ENCODE measurements at places on chromosomes 4 and X.

DNA sequence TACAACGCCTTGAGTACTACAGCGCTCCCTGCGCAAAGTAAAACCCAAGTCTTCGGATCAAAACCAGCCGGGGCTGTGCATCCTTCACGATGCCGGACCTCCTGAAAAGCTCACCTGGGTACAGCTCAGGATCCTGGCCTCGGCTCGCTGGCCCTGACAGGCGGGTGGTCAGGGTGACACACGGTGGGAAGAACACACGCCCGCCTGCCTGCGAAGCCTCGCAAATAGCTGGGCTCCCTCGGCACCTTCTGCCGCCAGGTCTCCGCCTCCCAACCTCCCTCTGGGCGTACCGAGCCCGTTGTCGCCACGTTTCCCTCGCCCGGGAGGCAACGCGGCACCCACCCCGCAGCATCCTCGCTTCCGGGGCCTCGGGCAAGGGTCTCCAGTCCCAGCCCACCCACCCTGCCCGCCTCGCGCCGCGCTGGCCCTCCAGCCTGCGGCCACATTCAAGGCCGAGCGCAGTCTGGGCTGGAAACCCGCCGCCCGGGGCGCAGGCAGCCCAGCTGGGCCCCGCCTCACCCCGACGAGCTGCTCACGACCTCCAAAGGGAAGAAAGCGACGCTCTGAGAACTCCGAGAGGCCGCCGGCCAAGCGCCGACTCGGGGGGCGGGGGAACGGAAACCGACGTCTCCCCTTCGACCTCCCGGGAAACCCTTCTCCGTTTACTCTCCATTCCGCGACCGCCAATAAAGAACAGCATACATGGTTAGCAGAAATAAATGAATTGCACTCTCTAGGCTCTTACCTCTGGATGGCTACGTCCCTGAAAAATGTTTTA, 511 bp downstream of the PPM1K start:
- peak; percentile 42 for DNase-seq

DNA sequence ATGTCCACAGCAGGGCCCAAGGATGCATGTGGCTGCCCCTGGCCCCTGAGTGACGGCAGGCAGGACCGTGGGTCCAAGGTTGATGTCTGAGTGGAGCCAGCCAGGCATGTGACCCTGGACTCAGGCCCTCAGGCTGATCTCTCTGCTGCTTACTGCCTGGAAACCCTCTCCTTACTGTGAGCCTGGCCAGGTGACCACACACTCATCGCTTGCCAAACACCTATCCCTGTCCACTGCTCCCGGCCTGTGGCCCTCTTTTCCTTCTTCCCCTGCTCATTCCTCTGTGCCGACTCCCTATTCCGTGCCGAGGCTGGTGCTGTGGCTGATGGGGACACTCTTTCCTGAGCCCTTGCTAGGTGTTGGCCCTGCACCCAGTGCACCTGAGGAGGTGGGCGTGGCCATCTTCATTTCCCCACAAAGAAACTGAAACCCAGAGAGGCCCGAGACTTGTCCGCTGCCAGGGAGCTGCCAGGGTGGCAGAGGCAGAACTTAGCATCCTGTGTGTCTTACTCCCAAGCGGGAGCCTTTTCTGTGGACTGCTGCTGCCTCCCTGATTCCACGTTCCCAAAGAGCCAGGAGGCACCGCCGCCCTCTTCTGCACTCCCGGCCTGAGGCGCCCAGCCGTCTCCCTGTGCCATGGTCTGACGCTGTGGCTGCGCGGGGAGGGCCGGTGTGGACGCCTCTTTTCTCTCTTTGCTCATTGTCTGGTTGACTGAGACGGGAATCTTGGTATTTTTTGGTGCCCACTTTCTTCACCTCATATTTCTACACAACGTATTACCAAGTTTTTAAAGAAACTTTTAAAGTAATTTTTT, 11.2 kb upstream of the RNF4 start:
- DNase-seq: no peak

- DNase-seq: no peak
Observed at GRCh38 chrX:19332983-19333382, 10.7 kb upstream of the PDHA1 start.

DNA sequence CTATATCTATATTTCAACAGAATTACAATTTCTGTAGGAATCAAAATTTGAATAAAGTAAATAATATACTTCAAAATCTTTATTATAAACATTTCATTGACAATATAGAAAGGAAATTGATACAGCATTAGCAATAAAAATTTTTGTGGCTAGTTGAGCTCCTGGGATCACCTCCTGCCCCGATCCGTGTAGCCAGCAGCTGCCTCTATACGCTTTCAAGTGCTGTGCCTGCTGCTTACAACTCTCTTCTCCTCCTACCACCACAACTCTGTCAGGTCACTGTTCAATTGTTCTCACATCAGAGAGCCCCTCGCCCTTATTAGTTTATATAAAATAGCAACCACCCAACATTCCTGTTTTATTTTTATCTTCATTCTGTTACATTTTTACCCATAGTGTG, 27.6 kb downstream of the INPP4B start:
- no peak for DNase-seq

DNA sequence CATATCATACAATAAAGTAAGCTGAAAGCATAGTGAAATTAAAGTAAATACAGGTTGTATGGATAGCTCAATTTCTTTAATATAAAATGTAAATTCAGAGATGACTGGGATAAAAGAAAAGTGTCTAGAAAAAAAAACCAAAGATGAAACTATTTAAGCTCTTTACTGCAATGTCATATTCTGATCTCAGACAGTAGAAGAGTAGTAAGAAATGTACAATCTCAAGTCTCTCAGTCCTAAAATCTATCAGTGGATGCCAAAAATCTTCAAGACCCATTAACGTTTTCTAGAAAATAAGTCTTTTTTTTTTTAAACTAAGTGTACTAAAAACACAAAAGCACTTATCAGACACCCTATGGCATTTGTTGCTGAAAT, 13.8 kb downstream of the MGARP start:
- DNase-seq: no peak

DNA sequence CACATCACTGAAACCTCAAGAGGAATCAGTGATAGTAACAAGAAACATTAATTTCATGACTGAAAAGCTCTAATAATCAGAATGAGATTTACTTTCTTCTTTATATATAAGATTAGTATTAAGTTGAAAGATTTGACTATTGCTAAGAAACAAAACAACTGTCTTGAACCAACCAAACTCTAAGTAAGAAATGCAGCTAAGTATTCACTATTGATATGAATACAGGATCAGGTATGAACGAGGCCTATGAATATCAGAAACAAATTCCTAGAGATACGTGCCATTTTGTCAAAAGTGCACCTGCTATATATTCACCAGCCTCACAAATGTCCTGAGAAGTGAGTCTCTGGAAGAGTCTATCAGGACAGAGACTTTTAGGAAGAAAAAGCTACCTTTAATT, 32.1 kb downstream of the GATB start:
- no peak for DNase-seq

DNA sequence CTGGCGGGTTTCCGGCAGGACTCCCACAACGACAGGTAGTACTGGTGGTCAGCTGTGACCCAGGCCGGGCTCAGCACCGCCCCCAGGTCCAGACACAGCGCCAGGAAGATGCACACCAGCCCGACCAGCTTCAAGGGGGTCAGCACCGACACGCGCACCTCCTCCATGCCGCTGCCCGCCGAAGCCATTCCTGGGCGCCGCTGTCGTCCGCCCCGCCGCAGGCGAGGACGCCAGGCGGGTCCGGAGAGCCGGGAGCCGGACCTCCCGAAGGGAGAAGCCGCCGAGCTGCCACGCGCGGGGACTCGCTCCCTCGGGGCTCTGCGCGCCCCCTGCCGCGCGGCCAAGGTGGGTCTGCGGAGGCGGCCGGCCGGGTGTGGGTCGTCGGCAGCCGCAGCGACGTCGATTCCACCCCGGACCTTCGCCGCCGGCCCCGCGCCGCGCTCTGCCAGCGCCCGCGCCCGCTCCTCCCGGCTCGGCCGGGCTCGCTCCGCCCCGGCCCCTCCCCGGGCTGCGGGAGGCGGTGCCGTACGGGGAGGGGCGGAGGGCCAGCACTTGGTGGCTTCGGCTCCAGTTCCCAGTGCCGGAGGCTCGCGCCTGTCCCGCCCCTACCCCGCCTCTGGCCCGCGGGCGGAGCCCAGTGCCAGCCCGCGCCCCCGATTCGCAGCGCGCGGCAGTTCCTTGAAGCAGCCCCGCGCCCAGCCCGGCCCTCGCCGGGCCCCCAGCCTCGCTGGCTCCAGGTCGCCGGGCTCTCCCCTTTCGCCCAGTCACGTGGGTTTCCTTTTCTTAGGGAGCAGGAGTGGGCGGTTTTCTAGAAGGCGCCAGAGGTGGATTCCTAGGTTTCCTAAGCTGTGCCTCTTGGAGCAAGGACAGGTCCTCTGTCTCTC, at the start of gene TMEM47:
Gene TMEM47, minus strand, starts transcription at position 444 of the 884 bp plus-strand sequence. Its CDS starts 256 bp downstream, at position 188.
- DNase-seq: no peak

DNA sequence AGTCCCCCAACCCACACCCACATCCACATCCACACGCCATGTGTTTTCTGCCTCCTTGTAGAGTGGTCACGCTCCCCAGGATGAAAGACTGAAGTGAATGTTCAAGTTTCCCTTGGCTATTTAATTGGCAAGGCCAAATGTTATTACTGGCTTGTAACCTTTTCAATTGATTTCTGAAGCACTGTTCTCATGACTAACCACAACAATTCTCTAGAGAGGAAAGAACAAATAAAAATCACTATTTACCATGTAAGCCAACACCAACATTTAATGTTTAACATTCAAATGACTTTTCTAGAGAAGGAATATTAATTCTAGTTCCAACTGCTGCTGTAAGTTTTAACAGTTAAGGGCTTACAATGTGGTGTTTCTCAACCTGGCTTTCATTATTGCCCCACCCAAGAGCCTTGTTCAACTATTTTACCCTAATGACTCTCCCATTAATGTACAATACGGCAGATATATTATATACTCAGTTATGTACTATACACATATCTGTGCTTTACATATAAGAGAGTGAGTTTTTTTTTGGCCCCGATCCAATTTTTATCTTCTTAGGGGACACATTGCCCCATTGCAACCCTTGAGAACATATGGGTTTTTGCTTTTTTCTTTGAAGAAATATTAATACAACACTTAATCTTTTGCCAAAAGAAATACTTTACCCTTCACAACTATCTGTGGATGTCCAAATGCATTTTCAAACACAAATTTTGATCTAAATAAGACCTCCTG, 46.5 kb downstream of the RELL1 start:
- DNase-seq: no peak

DNA sequence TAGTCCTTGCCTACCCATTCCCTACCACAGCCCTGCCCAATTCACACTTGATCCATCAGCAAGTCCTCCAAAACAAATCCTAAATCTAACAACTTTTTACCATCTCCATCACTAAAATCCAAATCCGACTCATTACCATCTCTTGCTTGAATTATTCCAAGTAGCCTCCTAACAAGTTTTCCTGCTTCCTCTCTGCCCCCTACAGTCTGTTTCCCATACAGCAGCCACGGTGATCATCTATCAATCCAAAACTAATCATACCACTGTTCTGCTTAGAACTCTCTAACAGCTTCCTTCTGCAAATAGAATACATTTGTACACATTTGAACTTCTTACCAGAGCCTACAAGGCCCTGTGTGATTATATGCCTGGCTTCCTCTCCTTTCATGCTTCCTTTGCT, 133.0 kb downstream of the SHROOM4 start:
- no peak for DNase-seq

DNA sequence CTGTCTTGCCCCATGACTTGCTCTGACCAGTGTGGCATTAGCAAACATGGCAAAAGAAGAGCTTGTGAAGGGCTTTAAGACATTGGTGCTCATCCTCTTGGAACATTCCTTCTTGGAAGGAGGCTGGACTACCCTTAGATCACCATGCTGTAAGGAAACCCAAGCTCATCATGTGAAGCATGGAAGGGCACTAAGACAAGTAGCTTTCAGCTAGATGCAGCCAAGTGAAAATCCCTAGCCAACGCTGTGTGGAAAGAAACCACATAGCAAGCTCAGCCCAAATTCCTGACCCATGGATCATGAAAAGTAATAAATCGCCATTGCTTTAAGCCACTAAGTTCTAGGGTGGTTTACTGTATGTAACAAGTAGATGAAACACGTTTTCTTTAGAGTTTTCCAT, 12.4 kb upstream of the PACRGL start:
- no peak for DNase-seq

DNA sequence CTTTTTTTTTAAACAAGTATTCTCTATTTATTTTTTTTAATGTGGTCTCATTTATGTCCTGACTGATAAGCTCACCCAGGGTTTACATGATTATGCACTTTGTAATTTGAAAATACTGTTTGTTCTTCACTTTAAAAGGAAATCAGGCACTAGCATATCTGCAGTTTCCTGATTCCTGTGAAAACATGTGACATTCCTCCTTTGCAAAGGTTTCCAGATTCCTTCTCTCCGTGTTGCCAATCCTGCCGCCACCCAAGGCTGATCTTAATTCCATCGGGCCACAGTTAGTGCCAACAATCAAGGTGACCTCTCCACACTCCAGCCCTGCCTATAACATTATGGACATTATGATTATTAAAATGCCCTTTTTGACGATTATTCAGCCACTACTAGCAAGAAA, 225.4 kb downstream of the PCDH7 start:
- no peak for DNase-seq

DNA sequence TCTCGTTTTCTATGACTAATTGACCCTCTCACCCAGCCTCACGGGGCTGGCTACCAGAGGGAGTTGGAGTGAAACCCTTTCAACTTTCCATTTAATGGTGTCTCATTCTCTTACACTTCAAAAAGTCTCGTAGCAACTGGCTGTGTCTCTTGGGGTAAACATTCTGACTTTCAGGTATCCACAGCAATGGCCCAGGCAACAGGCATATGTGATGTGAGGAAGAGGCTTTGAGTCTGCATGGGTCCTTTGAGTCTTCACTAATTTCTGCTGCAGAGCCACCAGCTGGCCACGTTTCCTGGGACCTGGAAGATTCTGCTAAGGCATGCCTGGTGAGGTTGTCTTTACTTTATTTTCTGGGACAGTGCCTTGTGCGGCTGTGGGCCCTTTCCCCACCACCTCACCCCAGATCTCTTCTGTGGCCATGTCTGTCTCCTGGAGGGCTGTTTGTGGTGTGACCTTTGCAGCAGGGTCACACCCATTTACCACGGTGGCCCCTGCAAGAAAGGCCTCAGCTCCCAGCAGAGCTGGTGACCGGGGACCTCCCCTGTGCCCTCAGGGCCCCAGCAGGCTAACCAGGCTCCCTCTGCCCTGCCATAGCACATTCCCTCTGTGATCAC, 112.5 kb upstream of the FRG1 start:
- DNase-seq: no peak

- DNase-seq: no peak
Observed at GRCh38 chr4:168883513-168883912, 126.5 kb downstream of the CBR4 start.

GRCh38 chrX:115892787-115893671, 277.5 kb upstream of the AGTR2 start:
- DNase-seq: no peak

- no peak for DNase-seq
Observed at GRCh38 chr4:113579360-113579759, 182.2 kb downstream of the CAMK2D start.
